Epithelial cell of alveolus of lung (primary cell): ENCODE measurements at places on chromosomes 5 and 9. TPM values are rescaled to one million over a fixed set of nuclear protein-coding genes. Genes with fewer than 3 reads are reported as not detected.

The SERF1B gene
- total RNA-seq = 13.3 and 21.6 TPM in 2 replicates

The F2RL1 gene
- total RNA-seq = 13.0 and 125 TPM in 2 replicates

The C9orf153 gene
- total RNA-seq = not detected in 2 replicates

The DMRT3 gene
- not detected in 2 replicates for total RNA-seq

The F2RL2 gene
- 0.56 and 4.5 TPM in 2 replicates for total RNA-seq

The CD180 gene
- total RNA-seq = not detected in 2 replicates

The CDKN2B gene
- 1.2 and 42.5 TPM in 2 replicates for total RNA-seq

The S1PR3 gene
- 89.6 and 137 TPM in 2 replicates for total RNA-seq

The CDC25C gene
- 8.5 and 11.1 TPM in 2 replicates for total RNA-seq

The PLPP1 gene
- total RNA-seq = 34.6 and 356 TPM in 2 replicates

The PDGFRB gene
- total RNA-seq = 102 and 136 TPM in 2 replicates

The TMEM232 gene
- 0.24 and 3.1 TPM in 2 replicates for total RNA-seq

The SAP30L gene
- total RNA-seq = 29.2 and 46.5 TPM in 2 replicates

The TNFSF8 gene
- not detected in 2 replicates for total RNA-seq

The HNRNPAB gene
- 65.7 and 122 TPM in 2 replicates for total RNA-seq

The FBP2 gene
- not detected in 2 replicates for total RNA-seq
